Peyer's patch (tissue), 4 donors: ENCODE measurements at places on chromosomes 16 and 17. TPM values are rescaled to one million over a fixed set of nuclear protein-coding genes. Genes with fewer than 3 reads are reported as not detected.

DNA sequence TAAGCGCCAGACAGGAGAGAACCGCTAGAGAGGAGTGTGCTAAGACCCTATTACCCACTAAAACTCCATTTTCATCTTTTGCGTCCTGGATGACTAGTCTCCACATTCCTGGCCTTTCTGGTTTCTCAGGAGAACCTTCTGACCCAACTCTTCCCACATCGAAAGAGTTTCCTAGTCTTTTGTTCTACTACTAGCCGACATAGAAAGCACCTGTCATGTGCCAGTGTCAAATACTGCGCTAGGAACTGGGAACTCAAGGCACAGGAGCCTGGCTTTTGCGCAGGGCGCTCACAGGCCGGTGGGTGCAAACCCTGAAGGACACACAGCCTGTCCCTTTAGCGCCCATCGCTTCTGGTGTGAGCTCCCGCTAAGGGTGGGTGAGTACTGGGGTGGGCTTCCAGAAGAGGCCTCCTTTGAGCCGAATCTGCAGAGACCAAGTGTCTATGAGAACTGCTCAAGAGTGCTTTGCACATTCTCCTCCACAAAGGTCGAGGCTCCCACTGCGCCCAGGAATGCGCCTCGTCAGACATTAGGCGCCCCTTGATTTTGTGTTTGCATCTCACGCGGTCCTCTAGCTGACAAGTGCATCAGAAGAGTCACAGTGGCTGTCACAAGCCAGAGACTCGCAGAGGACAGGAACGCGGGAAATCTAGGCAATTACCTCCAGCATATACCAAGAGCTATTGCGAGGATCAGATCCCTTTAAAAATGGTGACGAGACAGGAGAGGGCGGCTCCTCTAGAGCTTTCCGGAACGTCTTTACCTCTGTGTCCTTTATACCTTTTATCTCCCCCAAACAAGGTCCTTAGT is 2.0 kb upstream of the PSMB3 start:
- DNase-seq, result no peak

- no peak for DNase-seq
Observed at GRCh38 chr17:83178533-83179304, 99.3 kb downstream of the METRNL start.

DNA sequence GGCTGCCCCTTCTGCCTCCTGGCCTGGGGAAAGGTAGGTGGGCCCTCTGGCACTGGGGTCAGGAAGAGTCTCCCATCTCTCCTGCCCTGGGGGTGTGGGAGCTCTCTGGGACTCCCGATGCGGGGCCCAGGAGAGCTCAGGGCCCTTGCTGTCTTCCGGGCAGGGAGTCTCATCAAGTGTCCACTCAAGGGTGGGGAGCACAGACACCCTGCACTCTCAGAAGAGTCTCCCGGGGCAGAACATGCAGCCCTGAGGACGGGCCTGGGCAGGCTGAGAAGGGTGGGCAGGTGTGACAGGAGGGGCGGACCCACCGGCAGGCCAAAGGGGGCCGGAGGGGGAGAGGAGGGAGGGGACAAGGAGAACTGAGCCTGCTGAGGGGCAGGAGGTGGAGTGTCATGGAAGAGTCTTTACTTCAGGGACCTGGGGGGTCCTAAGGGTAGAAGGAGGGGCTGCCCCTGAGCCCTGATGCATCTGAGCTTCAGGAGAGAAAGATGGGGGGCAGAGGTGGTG is 8.4 kb upstream of the PKMYT1 start:
- DNase-seq, result no peak

GRCh38 chr16:81626181-81626674 is 152.9 kb upstream of the PLCG2 start:
- DNase-seq, result no peak

GRCh38 chr17:61144617-61145564 is 254.8 kb upstream of the TBX2 start:
- no peak for DNase-seq

DNA sequence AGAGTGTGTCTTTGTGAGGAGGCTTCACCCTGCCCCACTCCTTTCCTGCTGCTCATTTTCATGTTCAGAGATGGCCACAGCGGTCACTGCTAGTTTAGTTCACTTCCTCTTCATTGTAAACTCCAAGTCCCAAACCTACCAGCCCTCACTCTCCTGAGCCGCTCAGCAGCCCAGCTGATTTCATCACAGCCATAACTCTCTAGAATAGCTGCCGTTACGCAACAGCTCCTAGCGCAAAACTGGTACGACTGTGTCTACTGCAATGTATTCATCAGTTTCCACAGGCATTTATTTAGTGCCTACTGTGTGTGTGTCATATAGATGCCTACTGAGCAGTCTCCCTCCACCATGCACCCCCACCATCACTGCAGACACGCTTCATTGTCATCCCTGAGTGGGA is 233.5 kb upstream of the RPL38 start:
- no peak for DNase-seq

GRCh38 chr17:4806456-4806776 is 536 bp upstream of the PLD2 start:
- no peak for DNase-seq

The PRR29 gene
- total RNA-seq, result 0.27 TPM

The TMEM238L gene
- 45.3 TPM for total RNA-seq
